Femur (tissue), 1 donor: ENCODE measurements at places on chromosomes 16 and 17.

DNA sequence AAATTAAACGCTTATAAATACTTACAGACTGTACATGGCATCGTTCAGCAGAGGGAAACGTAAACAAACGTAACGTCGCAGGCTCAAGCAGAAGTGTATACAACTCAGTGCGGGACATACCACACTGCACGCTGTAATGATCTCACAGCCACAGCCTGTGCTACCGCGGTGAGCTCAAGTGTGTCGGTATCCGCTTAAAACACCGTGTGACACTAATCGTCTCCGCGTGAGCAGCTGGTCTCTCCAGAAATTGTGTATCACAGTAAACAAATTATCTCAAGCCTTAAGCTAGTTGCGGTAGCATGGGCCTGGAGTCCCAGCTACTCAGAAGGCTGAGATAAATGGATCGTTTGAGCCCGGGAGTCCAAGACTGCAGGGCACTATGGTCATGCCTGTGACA, 115.3 kb downstream of the ANKRD11 start:
- DNase-seq = no peak

GRCh38 chr17:11539637-11540036, 58.6 kb upstream of the DNAH9 start:
- no peak for DNase-seq

GRCh38 chr17:73323409-73324159, 11.8 kb upstream of the CDC42EP4 start:
- no peak for DNase-seq

GRCh38 chr17:79789943-79790804, 6.7 kb downstream of the CBX8 start:
- no peak for DNase-seq

GRCh38 chr17:2136241-2136640, 81.3 kb downstream of the HIC1 start:
- no peak for DNase-seq

- DNase-seq = no peak
Observed at GRCh38 chr16:84786605-84787262, 33.1 kb upstream of the CRISPLD2 start.

DNA sequence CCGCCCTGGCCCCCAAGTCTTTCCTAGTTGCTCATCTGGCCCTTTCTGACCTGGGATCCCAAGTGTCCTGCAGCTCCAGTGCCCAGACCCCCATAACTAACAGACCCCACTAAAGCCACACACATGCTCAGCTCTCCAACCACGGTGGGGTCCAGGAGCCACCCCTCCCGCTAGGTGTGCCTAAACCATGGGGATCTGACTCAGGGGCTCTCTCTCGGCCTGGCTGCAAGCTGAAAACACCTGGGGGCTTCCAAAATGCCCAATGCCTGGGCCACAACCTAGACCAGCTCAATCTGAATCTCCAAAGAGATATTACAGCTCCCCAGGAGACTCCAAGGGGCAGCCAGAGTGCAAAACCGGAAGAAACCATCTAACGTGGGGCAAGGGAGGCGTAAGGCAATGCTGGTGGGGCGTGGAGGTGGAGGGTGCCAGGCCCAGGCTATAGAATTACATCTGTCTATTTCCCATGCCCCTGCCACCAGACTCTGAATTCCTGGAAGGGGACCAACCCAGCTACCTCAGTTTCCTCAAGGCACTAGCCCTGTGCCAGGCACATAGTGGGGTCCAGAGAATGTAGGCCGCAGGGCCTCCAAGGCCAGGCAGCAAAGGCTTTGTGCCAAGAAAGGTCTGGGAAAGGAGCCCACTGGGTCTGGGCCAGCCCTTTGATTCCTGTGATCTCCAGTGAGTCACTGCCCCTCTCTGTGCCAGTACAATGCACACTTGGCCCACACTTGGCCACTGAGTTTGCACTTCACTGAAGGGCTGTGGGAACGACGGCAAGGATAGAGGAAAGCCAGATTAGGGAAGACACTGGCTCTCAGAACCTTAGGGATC, 3.3 kb downstream of the CD2BP2 start:
- peak; percentile 70 for DNase-seq

GRCh38 chr16:2846511-2847310, 11.3 kb downstream of the PRSS22 start:
- DNase-seq = no peak

GRCh38 chr17:70407506-70407905, 238.2 kb downstream of the KCNJ2 start:
- DNase-seq = no peak

- no peak for DNase-seq
Observed at GRCh38 chr17:41718287-41718645, 6.1 kb downstream of the GAST start.

DNA sequence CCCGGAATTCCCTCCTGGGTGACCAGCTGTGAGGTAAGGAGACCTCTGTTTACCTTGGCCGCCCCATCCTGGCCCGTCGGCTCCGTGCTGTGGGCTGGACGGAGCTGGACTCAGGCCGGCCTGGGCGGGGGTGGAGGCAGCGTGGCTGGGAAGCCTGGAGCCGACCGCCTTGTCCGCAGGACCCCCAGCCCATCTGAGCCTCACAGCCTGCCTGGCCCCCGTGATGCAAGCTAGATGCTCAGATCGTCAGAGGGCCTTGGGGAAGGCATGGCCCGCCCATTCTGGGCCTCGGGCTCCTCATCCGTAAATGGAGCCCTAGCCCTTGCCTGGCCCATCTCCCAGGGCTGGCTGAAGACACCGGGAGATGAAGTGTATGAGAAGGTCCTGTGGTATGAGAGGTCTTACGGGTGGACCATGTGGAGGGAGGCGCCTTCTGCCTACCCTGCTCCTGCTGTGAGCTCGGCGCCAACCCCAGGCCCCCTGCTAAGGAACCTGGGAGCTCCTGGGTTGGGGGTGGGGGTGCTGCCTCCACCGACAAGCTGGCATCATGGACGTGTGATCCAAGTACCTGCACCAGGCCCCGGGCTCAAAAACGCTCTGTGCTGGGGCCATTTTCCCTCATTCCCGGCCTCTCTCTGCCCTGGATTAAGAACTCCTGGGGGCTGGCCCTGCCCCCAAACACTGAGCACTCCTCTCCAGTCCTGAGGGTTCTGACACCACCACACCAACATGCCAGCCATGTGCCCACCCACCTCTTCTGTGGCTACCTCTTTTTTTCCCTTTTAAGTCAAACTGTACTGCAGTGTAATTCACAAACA, 5.4 kb upstream of the P2RX1 start:
- no peak for DNase-seq

DNA sequence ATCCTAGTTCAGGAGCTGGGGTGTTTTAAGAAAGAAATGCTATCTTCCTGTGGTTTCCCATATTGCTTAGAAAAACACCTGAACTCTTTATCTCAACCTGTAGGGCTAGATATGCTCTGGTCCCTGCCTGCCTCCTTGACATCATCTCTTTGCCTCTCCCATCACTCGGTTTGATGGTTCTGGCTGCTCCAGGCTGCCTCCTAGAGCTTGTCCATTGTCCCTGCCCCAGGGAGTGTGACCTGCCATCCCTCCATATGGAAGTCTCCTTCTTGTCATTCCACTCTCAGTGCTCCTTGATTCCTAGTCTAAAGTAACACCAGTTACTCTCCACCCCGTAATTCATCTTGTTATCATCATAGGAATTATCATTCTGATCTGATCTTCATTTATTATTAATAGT, 369.0 kb upstream of the EEF2KMT start:
- DNase-seq = no peak

DNA sequence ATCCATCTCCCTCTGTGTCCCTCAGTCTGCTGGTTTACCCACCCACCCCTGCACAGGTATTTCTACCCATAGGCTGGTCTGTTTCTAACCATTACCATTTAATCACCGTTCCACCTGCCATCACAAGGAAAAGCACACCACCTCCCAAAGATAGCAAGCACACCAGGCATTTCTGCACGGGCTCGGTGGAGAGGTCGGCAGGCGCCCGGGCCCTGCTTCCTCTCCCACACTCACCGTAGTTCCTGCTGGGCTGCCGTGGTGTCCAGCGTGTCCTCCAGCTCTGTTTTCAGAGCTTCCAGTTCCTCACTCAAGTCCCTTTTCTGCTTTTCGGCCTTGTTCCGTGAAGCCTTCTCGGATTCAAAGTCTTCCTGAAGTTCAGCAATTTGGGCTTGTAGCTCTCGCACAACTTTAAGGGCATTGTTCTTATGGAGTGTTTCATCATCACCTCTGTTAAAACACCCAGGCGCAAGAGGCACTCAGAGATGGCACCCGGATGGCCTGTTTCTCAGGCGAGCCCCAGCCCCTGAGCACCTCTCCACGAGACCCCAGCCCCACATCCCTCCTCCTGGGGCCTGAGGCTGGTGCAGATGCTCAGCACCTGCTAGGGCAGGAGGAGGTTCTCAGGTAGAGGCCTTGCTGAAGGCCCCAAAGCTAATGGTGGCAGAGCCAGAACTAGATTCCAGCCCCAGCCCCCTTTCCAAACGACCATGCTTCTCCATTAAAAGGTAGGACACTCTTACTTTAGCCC, 69.0 kb downstream of the NDEL1 start:
- no peak for DNase-seq

GRCh38 chr16:46736695-46737094, 11.4 kb downstream of the MYLK3 start:
- no peak for DNase-seq

GRCh38 chr16:83147244-83147643, 520.5 kb downstream of the CDH13 start:
- no peak for DNase-seq

- peak; percentile 74 for DNase-seq
Observed at GRCh38 chr16:89176147-89176690, 4.7 kb downstream of the CDH15 start.

DNA sequence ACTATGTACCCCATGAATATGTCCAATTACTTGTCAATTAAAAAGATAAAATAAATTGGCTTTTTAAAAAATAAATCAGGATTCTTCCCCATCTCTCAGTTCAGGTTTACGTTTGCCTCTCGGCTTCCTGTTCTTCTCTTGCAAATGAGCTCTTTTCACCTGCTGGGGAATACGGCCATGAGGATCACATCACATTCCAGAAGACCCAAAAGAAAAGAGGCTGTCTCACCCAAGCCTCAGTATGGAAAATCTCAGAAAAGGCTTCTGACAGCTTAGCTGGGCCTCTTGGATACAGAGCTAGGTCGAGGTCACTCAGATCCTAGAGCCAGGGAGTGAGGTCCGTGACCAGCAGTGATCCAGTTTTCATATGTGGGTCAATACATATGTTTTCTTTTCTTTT, 171.2 kb upstream of the SDK2 start:
- no peak for DNase-seq

- DNase-seq = no peak
Observed at GRCh38 chr17:82972836-82973372, 106.5 kb upstream of the METRNL start.

DNA sequence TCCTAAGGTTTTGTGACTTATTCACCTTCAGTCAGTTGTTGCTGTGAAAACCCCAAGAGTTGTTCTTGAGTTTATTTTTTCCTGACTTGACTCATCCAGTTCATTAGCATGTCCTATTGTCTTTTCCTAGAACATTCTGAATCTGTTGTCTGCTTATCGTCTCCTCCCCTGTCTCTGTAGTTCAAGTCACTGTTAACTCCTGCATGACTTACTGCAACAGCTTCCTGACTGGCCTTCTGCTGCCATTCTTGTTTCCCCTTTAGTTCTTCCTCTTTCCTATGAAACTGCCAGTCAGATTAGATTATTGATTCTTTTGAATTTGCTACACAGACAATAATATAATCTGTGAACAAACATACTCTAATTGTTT, 161.5 kb downstream of the FTO start:
- DNase-seq = no peak

- no peak for DNase-seq
Observed at GRCh38 chr17:34760931-34761495, 181.6 kb downstream of the TMEM132E start.
